ENCODE measurements at places on chromosomes 16 and 17. TPM values are rescaled to one million over a fixed set of nuclear protein-coding genes. Genes with fewer than 3 reads are reported as not detected.

- no peak for DNase-seq
These were observed 29.4 kb upstream of the POLR3E start for GRCh38 chr16:22267764-22268163.

GRCh38 chr16:27444015-27444414 is 42.0 kb downstream of the IL21R start:
- DNase-seq: peak; percentile 5

- no peak for DNase-seq
These were observed 14.7 kb upstream of the XYLT2 start for GRCh38 chr17:50331085-50331791.

DNA sequence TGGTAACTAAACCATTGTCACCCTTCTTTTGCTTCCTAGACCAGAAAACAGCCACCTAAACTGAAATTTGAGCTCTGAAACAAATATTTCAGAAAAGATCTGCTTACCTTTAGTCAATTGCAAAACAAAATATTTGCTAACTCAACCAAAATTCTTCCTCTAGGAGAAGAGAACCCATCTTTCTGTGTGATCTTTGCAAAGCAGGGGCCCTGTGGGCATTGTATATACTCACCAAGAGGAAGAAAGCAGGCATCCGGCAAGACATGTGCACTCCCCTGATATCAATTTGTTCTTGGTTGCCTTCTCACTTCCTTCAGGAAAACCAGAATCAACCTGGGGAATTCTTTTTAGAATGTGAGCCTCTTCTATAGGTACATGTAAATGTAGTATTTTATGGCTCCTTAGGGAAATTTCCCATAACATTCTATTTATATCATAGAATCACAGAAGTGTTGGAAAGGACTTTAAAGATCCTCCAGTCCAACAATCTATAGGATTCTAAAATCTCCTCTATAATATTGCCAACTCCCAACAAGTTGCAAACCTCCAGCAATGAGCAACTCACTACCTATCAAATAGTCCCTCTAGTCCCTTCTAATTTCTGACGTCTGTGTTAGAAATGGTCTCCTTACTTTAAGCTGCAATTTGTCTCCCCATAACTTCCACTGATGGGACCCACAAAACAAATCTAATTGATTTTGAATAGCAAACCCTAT is 966 bp downstream of the SLFN14 start:
- DNase-seq: no peak

- DNase-seq: peak; percentile 69
These were observed 90.4 kb downstream of the RBFOX3 start for GRCh38 chr17:79520167-79521165.

GRCh38 chr16:23374721-23375510 is 72.8 kb downstream of the SCNN1B start:
- no peak for DNase-seq

GRCh38 chr16:88494335-88495154 is 41.5 kb downstream of the ZFPM1 start:
- no peak for DNase-seq

DNA sequence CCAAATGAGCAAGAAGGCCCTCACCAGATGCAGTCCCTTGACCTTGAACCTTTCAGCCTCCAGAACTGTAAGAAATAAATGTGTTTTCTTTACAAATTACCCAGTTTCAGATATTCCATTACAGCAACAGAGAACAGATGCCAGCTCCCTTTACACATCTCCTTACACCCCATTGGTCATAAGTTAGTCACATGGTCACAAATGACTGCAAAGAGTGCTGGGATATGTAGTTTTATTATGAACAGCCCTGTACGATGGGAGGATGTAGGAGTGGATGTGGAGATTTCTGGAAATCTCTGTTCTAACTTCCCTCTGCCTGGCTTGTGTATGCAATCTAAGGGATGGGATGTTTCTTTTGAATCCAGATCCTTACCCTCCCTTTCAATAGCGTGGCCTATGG is 13.3 kb upstream of the RPL38 start:
- DNase-seq: peak; percentile 1

- peak; percentile 86 for DNase-seq
These were observed 164.5 kb downstream of the PRKCA start for GRCh38 chr17:66466840-66467367.

DNA sequence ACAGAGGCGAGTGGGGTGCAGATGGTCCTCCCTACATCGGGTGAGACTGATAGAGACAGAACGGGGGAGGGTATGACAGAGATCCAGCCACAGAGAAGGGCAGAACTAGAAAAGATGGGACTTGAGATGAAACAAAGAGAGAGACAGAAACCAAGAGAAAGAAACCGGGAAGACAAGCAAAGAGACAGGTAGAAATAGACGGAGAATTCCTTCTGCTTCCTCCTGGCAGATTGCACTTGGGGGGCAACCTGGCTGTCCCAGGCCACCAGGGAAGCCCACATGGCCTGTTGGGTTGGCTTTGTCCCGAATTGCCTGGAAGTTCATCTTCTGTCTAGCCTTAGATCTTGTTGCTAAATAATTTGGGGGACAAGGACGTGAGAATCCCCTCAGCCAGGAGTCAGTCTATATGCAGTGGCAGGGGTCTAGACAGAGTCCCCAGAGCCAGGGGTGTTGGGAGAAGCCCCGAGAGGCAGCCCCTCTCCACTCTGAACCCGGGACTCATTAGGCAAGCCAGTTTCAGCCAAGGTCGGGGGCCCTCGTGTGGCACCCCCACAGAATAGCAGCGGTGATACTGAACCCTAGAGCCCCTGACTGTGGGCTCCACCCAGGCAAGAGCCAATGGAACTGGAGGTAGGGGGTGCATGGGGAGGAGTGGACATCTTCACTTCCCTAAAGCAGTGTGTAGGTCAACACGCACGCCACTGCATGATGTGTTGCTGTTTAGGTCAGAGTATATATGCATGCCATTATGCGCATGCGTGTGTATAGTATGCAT is 627 bp upstream of the TSPOAP1 start:
- DNase-seq: no peak

DNA sequence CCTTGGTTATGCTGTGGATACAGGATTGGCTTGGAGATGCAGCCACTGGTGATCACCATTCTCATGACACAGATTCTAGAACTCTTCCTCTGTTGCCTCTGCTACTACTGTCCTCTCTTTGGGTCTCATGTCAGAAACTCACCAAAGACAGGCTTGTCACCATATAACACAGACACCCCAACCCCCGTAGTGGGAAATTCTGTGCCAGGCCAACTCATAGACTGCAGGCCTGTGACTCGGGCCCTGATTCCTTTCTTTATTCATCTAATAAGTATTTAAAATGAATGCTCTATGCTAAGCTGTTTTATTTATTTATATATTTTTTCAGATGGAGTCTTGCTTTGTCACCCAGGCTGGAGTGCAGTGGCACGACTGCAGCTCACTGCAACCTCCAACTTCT is 9.5 kb downstream of the CYB5D2 start:
- no peak for DNase-seq

- DNase-seq: no peak
These were observed 25.1 kb downstream of the UNK start for GRCh38 chr17:75809631-75810111.

DNA sequence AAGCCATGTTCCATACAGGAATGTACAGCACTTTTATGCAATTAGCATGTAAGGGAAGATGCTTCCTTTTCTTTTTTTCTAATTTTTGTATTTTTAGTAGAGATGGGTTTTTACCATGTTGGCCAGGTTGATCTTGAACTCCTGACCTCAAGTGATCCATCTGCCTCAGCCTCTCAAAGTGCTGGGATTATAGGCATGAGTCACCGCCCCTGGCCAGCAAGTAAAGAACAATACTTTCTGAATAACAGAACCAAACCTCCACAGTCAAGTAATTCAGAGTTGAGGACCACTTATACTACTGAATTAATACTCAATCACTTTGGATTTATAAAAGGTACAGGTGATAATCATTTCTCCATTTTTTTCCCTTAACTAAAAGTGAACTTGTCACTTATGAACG is 13.0 kb downstream of the C16orf87 start:
- no peak for DNase-seq

DNA sequence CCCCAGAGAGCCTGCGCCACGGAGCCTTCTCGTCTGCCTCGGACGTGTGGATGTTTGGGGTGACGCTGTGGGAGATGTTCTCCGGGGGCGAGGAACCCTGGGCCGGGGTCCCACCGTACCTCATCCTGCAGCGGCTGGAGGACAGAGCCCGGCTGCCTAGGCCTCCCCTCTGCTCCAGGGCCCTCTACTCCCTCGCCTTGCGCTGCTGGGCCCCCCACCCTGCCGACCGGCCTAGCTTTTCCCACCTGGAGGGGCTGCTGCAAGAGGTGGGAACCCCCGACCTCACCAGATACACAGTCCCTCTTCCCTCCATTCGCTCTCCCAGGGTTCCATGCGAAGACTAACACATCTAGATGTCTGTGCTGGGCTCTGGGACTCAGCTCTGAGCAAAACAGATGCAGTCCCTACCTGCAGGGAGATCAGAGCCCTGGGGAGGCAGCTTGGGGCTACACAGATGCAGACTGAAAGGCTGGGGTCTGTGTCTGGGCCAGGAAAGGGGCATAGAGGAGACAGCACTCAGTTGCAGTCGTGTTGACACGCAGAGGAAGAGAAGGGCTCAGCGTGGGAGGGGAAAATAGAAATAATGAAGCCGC is 3.7 kb downstream of the TNK1 start:
- DNase-seq: no peak

DNA sequence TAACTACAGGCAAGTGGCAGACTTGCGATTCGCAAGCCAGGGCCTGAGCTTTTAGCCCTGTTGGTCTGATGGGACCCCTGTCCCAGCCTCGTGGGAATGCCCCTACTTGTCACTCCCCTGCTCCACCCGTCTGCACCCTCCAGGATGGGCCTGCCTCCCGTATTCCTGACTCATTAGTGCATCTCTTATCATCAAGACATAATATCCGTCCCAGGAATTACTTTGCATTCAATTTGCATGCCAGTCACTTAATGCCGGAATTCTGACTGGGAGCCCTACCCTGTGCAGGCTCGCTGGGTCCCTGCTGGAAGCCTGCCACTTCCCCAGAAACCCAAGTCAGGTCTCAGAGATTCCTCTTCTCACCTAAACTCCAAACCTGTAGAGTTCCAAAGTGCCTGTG is 3.3 kb downstream of the PRSS53 start:
- no peak for DNase-seq

DNA sequence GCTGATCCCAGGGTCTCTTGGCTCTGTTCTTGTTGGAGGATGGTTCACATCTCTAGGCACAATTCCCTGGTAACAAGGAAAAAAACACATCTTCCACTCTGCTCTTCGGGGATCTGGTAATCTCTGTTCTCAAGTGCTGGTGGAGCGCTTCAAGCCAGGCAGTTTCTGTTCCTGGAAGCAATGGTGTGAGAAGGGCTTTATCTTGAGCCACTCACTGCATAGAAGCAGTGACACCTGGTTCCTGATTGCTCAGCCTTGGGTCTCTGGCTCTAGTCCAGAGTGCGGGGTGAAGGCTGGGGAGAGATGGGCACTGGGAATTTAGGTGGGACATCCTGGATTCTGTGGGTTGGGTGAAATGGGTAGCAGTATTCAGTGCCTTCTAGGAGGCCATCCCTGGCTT is 14.1 kb downstream of the AKAP1 start:
- DNase-seq: no peak

GRCh38 chr16:88772871-88773811 is 11.9 kb downstream of the PIEZO1 start:
- DNase-seq: no peak

GRCh38 chr16:57894390-57895080 is 76.4 kb downstream of the CNGB1 start:
- DNase-seq: no peak

Gene MPRIP
- total RNA-seq: 250 TPM

Gene TPPP3
- total RNA-seq: 8.2 TPM

Gene DOC2B
- total RNA-seq: 21.6 TPM

Gene CCL1
- total RNA-seq: not detected

Gene ODAD4
- total RNA-seq: 6.0 TPM

Gene KCNG4
- total RNA-seq: not detected

Gene STAC2
- 15.3 TPM for total RNA-seq

Gene SLC9A5
- 1.1 TPM for total RNA-seq
